Mesothelial cell of epicardium (in vitro differentiated cells): ENCODE measurements at places on chromosomes 5 and 9.

DNA sequence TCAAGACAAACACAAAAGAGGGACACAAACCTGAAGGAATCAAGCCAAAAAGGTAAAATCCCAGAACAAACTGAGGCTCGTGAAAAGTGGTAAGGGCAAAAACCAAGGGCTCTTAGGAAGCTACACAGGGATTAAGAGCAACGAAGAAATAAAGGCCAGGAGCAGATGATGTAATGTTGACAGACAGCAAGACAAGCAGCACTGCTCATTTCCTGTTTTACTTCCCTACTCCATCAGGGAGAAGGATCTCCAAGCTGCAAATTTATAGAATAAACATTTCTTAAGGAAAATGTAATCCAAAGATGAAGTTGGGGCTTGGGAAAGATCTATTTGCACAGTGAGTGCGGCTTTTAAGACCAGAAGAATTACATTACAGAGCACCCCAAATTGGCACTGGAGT is 182.3 kb upstream of the MAP1B start:
- DNase-seq = no peak

- DNase-seq = no peak
These were observed 159.4 kb downstream of the ARHGAP26 start for GRCh38 chr5:142929587-142929986.

- DNase-seq = no peak
These were observed 22.4 kb downstream of the GLRA1 start for GRCh38 chr5:151902215-151902614.

DNA sequence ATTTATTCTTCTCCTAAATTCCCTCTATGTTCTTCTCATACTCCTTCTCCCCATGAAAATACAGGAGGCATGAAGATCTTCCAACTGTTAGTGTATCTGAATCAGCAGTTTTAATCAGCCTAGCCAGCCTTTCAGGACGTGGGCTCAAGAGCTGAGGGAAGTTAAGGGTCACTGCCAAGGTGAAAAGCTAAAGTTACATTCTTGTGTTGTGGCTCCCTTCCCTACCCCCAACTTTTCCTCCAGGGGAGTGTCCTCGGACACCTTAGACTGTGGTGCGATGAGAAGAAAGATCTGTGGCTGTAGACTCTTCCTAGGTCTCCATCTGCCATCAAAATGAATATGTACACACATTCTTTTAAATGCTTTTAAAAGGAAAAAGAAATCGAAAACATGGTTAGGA is 4.2 kb downstream of the DMRT3 start:
- DNase-seq = no peak

- no peak for DNase-seq
These were observed 203.1 kb upstream of the EFNA5 start for GRCh38 chr5:107873877-107874276.

DNA sequence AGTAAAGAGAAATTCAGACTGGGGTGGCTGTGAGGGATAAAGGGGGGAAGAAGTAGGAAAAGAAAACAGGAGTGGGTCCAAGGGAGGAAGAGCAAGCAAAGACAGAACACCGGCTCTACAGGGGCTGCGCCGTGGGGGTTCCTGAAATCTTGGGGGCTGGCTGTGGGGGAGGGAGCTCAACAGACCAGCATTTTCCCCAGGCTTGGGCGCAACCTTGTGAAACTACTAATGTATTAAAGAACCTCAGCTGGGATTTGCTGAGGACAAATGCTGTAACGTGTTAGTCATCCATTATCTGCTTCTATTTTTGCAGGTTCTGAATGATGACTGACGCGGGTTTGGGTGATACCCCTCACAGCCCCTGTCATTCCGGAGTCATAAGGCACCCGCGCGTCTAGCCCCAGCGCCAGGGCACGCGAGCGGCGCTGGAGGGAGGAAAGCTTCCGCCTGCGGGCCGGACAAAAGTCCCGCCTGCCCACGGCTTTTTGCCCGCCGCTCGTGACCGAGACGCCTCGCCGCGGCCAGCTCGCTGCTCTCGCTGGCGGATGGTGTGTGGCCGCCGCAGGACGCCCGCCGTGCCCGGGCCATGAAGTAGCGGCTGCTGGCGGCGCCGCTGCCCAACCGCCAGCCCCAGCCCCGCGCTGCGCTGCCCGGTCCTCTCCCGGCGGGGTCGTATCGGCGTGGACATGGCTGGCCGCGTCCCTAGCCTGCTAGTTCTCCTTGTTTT is 110.6 kb downstream of the PAM start:
- peak; percentile 61 for DNase-seq

DNA sequence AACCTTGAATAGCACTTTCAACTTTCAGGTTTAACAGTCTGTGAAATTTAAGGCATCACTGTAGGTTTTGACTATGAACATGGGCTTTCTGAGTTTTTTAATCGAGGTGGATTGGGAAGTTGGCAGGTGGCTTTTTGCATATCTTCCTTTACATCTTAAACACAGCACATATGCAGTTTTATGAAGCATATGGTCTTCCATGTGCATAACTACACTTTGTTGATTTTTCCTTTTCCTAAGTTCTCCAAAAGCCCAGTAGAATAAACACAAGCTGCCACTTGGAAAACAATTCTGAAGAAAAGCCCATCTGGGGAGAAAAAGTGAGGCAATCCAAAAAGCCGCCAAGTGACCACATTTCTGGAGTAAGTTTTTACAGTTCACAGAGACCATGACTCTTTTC is 236.5 kb upstream of the IL12B start:
- no peak for DNase-seq

- DNase-seq = no peak
These were observed 181.0 kb upstream of the MAST4 start for GRCh38 chr5:66415208-66415607.

- no peak for DNase-seq
These were observed 19.4 kb downstream of the UBE2QL1 start for GRCh38 chr5:6468104-6468503.

DNA sequence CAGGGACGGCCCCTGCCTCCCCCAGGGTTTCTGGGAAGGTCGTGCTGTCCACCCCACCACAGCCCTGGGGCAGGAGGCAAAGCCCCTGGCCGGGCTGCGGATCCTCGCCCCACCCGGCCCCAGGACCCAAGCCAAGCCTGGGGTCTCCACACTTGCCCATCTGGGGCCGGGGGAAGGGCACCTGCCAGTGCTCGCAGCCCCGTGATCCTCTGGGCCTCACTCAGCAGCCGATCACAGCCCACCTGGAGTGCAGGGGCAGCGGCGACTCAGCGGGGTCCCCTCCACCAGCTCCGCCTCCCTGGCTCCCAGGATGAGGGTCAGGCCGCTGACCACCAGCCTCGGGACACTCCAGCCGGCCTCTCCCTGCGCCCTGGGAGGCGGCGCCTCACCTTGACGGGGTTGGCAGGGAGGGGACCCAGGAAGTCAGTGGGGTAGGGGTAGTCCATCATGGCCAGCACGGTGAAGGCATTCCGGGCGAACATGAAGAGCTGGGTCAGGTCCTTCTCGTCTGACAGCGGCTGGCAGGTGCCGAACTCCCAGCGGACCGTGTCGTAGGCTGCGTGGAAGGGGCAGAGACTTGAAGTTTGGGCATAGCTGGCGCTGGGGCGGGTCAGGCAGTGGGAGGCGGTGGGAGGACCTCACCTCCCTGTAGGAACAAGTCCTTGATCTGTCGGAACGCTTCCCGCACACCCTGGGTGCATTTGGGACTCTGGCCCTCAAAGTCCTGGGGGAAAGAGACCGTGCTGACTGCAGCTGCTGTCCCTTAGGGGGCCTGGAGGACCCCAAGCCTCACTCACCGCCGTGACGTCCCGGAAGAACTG is 1.8 kb downstream of the DPP7 start:
- no peak for DNase-seq

DNA sequence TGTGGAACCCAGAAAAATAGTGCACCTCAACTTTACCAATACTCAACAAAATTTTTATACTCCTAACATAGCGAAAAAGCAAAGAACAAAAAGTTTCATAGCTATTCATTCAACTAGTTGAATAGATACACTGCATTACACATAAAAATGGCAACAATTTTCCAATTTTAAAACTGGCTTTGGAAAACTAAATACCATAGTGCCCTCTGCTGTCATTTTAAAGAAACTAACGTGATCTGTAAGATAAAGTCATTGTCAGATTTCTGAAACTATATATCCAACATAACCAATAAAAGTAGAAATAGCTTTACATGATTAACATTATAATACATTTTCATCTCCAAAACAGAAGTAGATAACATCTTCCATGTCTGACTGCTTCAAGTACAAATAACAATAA is 31.6 kb downstream of the DTWD2 start:
- no peak for DNase-seq

- no peak for DNase-seq
These were observed 97.3 kb upstream of the SPATA31C2 start for GRCh38 chr9:88235615-88236014.

DNA sequence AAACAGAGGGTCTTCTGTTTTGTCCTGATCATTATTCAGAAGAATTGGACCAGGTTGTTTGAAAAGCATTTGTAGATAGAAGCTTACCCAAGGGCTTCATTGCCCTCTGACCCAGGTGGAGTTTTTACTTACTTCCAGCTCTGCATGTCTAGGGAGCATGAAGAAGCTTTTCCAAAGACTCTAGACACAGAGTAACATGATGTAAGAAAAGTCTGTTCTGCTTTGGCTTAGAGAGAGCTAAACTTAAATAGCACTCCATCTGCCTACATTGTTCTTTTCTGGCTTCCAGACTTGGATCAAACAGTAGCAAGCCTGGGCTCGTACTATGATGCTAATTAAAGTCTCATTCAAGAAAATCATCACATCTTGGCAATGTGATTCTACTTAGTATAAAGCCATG is 112.1 kb downstream of the SNCAIP start:
- DNase-seq = no peak

- DNase-seq = no peak
These were observed 76.0 kb upstream of the KLF9 start for GRCh38 chr9:70490478-70490877.

DNA sequence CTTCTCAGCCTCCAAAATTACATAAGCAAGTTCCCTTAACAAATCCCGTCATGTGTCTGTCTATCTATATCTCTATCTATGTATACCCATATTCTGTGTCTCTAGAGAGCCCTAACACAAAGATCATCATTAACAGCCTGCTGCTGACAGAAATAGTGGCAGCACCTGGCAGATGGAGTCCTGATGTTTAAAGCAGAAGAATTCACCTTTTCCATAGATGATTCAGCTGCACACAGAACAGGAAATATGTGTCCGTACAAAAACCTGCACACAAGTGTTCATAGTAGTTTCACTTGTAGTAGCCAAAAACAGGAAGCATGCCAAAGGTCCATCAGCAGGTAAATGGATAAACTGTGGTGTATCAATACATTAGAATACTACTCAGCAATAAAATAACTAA is 45.0 kb upstream of the ACO1 start:
- DNase-seq = no peak

- DNase-seq = no peak
These were observed 559.8 kb downstream of the HINT1 start for GRCh38 chr5:130605234-130605633.
